COR-L47 (cell line): ENCODE measurements at places on chromosomes 16 and 17.
A peak's percentile ranks its signal among the peaks of the same experiment; 100 is the strongest.

GRCh38 chr17:14580499-14580898 is 279.6 kb downstream of the HS3ST3B1 start:
- DNase-seq = no peak

DNA sequence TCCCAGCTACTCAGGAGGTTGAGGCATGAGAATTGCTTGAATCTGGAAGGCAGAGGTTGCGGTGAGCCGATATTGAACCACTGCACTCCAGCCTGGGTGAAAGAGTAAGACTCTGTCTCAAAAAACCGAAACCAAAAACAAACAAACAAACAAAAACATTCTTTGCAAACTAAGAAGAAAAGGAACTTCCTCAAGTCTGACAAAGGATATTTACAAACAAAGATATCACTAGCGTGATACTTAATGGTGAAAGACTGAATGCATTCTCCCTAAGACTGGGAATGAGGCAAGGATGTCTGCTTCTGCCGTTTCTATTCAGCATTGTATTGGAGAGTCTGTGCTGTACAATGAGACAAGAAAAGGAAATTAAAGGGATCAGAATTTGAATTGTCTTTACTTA is 10.5 kb upstream of the MPO start:
- no peak for DNase-seq

DNA sequence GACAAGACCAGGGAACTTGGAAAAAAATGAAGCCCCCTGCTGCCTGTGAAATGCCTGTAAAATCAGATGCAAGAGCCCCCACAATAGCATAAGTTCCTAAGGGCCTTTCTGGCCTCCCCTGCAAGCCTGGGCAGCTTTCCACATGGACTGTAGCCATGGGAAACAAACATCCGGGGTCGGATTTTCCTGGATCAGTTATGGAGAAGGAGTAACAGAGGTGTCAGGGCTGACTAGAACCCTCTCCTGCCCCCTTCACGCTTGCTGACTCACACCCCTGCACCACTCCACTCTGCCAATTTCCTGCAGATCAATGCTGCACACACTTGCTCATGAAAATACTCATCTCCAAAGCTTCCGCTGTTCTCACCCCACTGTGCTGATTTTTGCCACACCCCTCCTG is 258.6 kb downstream of the CBLN1 start:
- peak; percentile 54 for DNase-seq

GRCh38 chr17:13989138-13989537 is 80.2 kb upstream of the COX10 start:
- no peak for DNase-seq

DNA sequence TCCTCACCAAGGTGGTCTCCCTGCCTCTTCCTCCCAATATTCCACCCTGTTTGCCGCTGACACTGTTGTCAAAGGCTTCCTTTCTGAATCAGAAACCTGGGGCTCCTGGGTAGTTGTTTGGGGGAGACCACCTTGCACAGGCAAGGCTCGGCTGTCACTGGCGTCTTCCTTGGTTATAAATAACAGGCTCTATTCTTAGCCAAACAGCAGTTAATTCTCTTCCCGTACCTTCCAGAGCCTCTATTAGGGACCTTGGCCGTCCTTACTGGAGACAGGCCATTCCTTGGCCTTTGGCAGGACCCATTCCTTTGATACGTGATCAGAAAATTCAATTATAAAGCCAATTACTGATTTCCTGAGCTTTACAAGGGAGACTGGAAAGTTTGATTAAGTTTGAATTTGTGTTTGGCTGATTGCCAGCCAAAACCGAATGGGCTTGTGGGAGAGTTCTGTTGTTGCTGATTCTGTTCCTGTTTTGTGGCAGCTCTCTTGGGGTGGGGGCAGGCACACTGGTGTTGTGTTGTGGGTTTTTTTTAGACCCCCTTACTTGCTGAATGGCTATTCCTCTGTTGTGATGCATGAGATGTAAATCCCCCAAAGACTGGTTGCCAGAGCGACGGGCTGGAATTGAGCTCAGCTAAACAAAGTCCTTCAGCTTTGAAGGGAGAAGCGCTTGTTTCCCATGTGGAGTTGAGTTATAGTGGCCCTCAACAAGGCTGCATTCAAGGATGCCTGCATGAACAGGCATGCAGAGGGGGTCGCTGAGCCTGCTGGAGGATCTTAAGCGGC is 104.6 kb downstream of the GNAO1 start:
- no peak for DNase-seq

DNA sequence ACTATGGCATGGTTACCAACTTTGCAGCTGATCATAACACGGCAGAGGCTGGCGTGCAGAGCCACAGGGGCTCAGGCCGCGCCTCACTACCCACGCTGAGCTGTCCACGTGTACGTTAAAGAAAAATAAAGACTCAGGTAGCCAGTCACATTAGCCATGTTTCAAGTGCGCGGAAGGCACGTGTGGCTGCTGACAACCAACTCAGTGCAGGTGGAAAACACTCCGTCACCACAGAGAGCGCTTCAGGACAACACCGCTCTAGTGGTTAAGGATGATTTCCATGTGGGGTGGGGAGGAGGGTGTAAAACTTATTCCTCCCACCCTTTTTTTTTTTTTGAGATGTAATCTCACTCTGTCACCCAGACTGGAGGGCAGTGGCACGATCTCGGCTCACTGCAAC is 33.8 kb downstream of the ZCCHC14 start:
- DNase-seq = no peak

DNA sequence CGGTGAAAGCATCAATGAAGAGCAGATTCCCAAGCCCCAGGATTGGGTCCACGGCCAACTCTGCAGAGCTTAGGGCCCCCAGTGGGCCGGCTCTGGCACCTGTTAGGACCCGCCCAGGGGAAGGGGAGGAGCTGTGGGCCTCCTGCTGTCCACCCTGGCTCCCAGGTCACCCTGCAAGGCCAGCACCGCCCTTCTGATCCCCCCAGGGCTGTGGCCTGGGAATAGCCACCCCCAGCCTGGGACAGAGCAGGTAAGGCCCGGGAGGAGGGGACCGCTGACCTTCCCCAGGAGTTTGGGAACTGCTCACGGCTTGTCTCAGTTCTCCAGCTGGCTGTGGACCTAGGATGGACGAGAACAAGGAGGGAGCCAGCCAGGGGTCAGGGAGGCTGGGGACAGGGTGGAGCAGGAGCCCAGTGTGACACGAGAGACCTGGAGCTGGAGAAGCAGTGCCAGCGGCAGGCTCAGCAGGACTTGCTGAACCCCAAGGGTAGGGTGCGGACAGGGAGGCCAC is 39.3 kb upstream of the SLC38A10 start:
- no peak for DNase-seq

DNA sequence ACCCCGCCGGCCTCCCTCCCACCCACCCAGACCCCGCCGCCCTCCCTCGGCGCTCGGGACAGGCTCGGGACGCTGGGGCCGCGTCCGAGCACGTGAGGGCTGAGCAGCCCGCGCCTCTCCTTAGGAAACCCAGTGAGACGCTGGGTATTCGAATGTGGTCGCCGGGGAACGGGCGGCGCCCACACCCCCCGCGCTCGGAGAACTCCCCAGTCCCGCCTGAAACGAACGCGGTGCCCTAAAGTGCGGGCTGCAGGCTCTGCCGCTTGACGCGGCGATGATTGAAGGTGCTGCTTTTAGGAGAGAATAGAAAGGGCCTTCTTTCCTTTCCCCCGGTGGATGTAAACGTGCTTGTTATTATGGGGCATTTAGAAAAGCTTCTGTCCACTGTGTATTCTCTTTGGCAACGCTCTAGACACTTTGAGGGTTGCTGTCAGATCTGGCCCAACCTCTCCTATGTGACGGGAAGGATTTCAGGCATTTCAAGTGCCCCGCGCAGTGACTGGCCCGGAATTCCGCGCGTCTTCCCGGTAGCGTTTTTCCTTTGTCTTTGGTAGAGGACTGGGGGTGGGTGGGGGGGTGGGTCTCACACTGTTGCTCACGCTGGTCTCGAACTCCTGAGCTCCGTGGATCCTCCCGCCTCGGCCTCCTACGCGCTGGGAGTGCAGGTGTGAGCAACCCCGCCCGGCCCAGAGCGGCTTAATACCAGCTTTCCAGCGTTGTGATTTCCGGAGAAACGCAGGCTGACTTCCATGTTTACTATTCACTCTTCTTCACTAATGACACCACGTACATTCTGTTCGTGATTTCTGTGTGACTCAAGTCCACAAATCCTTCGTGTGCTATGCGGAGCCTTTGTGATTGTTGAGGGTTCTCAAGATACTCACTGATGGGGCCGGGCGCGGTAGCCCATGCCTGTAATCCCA is 21.8 kb upstream of the FOXK2 start:
- DNase-seq = peak; percentile 45

DNA sequence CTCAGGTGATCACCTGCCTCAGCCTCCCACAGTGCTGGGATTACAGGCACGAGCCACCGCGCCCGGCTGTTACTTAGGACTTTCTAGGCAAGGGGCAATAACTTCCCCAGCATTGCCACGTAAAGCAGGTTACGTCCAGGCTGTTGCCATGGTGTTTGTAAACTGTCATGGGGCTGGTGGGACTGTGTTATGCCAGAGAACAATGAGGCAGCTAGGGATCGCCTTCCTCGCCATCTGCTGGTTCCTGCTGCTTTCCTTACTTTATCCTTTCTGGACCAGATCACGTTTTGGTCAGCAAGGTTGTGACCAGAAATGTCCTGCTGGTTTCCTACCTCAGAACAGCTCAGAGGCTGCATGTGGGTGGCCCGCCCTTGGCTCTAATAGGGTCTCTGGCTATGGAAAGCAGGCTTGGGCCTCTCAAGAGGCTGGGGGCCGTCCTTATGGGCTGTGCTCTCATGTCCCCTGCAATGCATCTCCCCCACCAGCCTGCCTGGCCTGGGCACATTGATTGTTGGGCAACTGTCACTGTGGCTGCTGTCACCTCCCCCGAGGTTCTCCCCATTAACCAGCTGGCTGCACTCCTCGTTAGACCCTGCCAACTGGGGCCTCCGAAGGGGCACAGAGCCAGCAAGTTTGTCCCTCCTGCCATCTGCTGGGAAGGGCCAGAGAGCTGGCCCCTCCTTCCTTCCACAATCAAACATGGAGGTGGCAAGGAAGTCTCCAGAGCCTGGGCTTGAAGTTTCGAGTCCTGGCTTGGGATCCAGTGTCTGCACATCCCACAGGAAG is 28.2 kb upstream of the ZC3H18 start:
- DNase-seq = no peak

GRCh38 chr17:15972497-15972951 is 27.0 kb downstream of the ZSWIM7 start:
- no peak for DNase-seq

- DNase-seq = no peak
Observed at GRCh38 chr17:17358866-17359265, 55.7 kb downstream of the NT5M start.

DNA sequence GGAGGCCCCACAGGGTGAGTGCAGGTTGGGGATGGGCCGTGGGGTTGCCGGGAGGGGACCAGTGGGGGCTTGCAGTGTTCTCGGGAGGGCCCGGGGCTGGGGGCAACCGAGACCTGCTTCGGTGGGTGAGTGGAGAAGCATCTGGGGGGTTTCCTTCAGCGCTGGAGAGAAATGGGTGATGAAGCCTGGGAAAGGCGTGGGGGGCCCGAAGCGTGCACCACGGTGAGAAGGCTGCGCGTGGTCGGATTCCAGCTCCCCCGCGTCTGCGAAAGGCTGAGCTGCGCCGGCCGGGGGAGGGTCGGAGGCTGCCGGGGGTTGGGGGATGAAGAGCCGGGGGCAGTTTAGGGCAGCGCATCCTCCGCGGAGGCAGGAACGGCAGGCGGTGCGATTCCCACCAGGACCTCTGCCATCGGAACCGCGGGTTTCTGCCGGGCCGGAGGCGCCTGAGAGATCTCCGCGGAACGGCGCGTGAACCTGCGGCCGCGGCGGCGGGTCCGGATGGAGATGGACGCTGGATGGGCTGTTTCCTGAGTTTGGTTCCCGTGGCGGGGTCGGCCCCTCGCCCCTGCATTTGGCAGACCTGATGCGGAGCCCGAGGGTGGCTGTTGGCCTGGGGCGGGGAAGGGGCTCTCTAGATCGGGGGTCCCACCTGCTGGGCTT is 6.9 kb upstream of the SSTR5 start:
- DNase-seq = no peak

- no peak for DNase-seq
Observed at GRCh38 chr17:34368946-34369500, 6.0 kb upstream of the CCL1 start.

DNA sequence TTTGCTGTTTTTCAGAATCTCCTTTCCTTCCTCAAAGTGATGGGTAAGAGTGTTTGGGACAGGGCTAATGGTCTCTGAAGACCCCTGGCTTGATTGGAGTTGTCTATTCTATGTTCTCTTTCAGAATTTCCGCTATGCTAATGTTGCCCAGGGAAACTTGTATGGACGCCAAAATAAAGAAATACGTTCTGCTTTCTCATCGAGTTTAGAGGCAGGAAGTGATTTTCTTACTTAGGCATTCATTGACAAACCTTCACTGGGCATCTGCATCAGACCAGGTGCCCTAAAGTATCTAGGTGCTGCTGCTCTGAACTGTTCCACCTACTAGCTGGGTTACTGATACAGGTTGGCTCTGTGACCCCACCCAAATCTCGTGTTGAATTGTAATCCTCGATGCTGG is 787.9 kb upstream of the EEF2KMT start:
- DNase-seq = no peak

- DNase-seq = no peak
Observed at GRCh38 chr17:30477774-30478115, 537 bp downstream of the GOSR1 start.

- no peak for DNase-seq
Observed at GRCh38 chr17:58325976-58326468, 2.6 kb downstream of the TSPOAP1 start.

DNA sequence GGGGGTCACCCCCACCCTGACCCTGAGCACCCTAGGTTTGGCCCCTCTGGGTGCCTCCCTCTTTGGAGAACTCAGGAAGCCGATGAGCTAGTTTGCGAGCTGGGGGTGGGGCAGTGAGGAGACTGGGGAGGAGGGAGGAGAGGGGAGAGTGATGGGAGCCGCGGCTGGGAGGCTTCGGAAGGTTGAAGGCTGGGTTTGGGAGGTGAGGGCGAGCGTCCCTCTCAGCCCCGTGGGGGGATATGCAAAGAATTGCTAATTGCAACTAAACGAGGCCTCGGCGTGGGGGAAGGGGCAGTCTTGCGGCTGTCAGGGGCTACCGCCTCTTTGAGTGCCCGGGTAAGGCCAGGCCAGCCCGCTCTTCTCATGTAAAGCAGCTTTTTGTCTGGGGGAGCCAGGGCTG is 17.6 kb upstream of the FZD2 start:
- no peak for DNase-seq

GRCh38 chr16:49330562-49331201 is 42.9 kb upstream of the C16orf78 start:
- no peak for DNase-seq

- DNase-seq = no peak
Observed at GRCh38 chr16:77977339-77977738, 45.0 kb upstream of the CLEC3A start.

GRCh38 chr16:60137891-60138290 is 1403.8 kb upstream of the GOT2 start:
- no peak for DNase-seq

- no peak for DNase-seq
Observed at GRCh38 chr16:27181019-27181790, 22.1 kb upstream of the KDM8 start.
